ENCODE measurements at places on chromosomes 12 and 14.

- DNase-seq = no peak
These were observed 157.7 kb upstream of the AVPR1A start for GRCh38 chr12:63308671-63309070.

DNA sequence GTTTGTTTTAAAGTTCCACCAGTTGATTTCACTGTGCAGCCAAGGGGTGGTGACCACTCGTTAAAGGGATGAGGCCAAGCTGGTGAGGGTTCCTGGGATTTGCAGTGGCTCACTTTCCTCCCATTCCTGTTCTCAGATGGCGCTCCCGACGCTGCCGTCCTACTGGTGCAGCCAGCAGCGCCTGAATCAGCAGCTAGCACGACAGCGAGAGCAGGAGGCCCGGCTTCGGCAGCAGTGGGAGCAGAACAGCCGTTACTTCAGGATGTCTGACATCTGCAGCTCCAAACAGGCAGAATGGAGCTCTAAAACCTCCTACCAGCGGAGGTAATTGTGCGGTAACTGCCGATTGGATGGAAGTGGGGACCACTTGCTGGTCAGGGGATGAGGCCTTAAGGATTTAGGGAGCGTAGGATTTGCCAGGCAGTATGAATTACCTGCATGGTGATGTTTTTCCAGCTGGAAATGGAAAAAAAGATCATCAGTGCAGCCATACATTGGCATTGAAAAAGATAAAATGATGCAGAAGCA lies 2.9 kb downstream of the TCHP start:
- no peak for DNase-seq

GRCh38 chr12:90593596-90594295 lies 361.2 kb downstream of the CCER1 start:
- no peak for DNase-seq

DNA sequence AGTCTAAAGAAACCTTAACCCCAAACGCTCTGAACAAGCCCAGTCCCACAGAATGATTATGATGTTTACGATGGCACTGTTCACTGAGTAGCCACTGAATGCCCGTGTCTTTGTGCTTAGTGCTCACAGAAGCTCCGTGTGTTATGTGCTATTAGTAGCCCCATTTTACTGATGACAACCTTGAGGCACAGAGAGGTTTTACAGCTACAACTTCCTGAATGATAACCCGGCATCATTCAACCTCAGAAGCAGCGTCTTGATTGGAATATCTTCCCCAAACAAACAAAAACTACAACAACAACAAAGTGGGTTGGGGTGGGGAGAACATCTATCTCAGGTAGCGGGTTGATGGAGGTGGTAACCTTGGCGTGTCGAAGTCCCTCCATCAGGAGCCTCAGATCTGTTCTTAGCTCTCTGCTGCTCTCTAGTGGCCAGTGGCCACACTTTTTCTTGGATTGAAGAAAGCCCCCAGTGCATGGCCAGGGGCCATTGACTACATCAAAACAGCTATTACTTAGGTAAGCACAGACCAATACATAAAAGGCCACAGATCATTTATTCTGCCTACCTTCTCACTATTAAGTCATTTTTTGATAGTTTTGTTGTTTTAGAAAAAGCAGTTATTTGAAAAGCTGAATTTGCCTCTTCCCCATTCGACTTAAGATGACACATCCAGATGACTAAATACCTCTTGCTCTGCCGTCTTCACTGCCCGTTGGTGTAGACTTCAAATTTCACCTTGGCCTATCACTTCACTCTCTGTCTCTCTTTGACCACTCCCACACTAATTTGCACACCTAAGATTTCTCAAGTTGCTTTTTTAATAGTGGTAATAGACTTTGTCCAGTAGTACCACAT lies 376.9 kb downstream of the GALC start:
- peak; percentile 57 for DNase-seq

DNA sequence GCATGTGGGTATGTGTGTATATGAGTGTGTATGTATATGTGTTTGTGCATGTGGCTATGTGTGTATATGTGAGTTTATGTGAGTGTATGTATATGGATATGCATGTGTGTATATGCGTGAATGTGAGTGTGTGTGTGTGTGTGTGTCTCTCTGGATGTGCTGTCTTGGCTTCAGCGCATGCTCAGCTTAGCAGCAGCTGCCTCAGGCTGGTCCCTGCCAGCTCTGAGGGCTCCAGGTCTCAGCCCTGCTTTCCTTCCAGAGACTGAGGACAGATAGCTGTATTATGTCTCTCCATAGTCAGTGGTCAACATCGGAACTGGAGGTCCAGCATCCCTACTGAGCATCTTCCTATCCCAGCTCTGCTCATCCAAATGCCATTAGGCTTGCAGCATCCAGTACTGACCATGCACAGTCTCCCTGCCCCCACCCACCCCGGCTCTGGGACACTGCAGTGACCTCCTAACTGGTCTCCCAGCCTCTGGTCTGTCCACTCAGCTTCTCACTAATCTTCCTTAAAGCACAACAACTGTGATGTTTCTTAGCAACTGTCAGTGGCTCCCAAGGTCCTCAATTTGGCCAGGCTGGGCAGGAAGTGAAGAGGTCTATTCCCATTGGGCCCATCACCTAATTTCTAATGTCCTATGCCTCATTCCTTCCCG lies 22.8 kb downstream of the FAIM2 start:
- DNase-seq = no peak

- no peak for DNase-seq
These were observed 131.8 kb upstream of the EEA1 start for GRCh38 chr12:93060666-93061472.

DNA sequence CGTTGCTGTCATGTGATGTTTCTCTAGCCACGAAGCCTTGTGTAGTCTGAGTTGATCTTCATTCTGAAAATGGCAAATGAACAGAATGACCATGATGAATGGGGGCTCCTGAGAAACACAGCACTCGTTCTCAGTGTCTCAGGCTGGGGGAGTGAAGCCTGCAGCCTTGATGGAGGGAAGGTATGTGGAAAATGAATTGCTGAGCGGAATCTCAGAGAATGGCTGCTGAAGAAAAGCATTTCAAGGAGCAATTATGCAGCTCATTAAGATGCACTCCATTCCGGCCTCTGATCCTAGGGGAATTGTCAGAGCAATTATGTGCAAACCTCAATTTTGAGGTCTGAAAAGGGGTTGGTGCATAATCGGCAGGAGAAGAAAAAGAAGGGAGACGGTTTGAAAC lies 167.1 kb downstream of the CHST11 start:
- no peak for DNase-seq

Measured in NB4 (cell line).